ELR (cell line): ENCODE measurements at places on chromosomes 6 and 20.

GRCh38 chr6:36963451-36964290 is 9.1 kb downstream of the PI16 start:
- DNase-seq = no peak

- peak; percentile 41 for DNase-seq
Measured at GRCh38 chr6:131172222-131172621, 37.0 kb downstream of the AKAP7 start.

GRCh38 chr20:45836841-45837240 is 3.2 kb downstream of the SNX21 start:
- no peak for DNase-seq

DNA sequence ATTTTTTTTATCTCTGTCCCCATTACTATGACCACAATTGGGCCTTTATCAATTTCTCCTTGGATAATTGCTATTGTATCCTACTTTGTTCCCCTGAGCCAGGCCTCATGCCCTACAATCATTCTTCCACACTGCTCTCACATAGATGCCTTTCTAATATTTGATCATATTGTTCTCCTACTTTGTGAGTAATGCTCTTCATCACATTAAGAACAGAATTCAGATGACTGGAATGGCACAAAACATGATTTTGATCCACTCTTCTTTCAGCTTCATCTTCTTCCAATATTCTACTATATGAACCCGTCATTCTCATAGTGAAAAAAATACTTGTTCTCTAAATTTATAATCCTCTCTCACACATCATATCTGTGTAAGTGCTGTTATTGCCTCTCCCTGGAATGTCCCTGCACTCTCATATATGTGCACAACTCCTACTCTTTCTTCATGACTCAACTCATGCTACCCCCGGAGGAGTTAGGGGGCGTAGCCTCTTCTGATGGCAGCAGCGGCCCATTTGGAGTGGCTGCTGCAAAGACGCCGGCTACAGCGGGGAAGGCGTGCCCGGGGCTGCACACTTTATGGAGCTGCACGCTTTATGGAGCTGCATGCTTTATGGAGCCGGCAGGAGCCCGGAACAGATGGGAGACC is 25.3 kb upstream of the HACE1 start:
- DNase-seq = no peak

DNA sequence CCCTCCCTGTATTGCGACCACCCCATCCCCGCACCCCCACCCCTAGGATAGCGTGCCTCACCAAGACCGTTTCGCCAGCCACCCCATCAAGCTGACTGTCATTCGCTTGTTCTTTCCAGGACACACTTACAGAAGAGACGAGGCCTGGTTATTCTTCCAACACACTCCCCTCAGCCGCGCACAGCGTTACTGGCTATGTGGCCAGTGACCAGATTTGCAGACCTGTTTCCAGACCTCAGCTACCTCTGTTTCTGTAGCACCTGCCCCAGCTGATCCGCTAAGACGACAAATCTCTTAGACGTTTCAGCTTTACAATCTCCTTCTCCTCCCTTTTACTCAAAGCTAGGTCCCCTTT is 26.1 kb downstream of the HLA-F start:
- DNase-seq = no peak

DNA sequence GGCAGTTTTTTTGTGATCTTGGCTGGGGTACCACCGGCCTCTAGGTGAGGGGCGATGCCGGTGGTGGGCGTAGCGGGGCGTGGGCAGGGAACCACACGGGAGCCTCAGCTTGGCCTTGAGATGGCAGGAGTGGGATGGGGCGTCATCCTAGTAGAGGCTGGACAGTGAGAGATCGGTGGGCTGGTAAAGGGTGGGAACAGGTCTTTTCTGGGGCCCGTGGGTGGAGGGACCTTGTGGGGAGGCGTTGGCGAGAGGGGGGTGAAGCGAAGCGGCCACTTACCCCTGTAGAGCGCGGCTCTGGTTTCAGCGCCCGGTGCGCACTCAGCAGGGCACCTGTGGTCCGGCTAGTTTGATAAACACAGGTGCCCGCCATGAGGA is 12.0 kb downstream of the ITPR3 start:
- DNase-seq = no peak

- no peak for DNase-seq
Measured at GRCh38 chr6:135306740-135307420, 125.8 kb downstream of the MYB start.

DNA sequence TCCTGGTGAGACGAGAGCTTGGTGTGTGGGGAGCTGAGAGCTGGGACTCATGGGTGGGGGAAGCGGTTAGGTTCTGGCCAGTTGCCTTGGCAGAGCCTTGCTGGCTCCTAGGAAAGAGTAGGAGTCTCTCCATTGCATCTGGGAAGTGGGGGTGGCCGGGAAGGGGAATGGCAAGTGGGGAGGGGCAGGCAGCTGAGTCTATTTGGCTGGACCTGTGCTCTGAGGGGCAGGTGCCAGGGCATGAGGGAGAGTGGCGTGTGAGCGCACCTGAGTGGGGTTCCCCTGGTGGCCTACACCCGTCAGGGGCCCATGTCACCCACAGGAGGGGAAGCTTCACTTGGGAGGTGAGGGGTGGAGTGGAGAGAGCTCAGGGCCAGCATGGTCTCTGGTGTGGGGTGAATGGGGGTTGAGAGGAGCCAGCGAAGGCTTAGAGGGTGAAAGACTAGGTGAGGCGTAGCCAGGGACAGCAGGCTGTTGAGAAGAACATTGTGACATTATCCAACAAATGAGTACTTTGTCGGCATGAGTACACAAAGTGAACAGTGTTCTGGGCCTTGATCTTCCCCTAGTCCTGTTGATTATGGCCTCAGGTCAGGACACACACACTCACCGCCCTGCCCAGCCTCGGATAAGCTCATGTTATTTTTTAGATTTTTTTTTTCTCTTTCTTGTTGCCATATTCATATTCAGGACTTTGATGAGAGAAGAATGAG is 59.8 kb downstream of the FAM120B start:
- no peak for DNase-seq

GRCh38 chr6:111258615-111259088 is 171.3 kb downstream of the SLC16A10 start:
- DNase-seq = peak; percentile 49
